ENCODE measurements at places on chromosomes 13 and 19.

DNA sequence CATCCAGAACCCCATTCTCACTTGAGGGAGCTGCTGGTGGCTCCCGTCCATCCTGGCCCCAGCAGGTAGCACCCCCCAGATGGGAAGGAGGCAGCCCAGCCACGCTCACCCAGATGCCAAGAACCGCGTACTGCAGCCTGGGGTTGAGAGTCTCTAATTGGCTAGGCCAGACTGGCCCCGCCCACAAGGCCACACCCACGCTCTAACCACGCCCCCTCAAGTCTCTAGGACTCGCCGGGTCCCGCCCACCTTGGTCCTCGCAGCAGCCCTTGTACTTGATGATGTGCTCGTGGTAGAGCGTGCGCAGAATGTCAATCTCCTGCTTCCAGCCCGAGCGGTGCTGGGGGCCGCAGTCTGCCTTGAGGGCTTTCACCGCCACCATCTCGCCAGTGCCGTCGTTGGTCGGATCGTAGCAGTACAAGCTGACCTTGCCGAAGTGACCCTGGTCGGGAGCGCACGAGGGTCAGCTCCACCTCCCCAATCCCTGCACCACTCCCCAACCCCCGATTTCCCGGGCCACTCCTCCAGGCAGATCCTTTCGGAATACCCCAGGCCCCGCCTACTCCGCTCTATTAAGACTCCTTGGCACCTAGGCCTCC lies 14.5 kb upstream of the ICAM3 start:
- DNase-seq = no peak

- DNase-seq = peak; percentile 53
Observed at GRCh38 chr19:49340069-49340864, 5.1 kb downstream of the CD37 start.

DNA sequence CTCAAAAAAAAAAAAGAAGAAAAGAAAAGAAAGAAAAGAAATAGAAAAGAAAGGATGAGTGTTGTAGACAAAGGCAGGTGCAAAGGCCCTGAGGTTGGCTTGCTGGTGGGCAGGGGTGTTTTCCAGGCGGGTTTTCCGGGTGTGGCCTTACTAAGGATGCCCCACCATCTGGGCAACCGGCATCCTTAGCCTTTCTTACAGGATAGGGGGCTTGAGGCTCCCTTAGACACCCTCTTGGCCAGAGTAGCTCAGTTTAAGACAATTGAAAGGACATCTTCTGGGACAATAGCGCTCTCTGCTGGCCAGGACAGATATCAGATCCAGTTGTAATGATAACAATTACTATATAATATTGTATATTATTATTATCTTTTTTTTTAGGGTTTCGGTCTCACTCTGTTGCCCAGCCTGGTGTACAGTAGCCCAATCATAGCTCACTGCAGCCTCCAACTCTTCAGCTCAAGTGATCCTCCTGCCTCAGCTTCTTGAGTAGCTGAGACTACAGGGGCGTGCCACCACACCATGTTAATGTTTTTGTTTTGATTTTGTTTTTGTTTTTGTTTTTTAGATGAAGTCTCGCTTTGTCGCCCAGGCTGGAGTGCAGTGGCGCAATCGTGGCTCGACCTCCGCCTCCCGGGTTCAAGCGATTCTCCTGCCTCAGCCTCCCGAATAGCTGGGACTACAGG lies 1.4 kb upstream of the QTRT1 start:
- peak; percentile 42 for DNase-seq

GRCh38 chr13:37640499-37640898 lies 41.9 kb upstream of the POSTN start:
- DNase-seq = no peak

DNA sequence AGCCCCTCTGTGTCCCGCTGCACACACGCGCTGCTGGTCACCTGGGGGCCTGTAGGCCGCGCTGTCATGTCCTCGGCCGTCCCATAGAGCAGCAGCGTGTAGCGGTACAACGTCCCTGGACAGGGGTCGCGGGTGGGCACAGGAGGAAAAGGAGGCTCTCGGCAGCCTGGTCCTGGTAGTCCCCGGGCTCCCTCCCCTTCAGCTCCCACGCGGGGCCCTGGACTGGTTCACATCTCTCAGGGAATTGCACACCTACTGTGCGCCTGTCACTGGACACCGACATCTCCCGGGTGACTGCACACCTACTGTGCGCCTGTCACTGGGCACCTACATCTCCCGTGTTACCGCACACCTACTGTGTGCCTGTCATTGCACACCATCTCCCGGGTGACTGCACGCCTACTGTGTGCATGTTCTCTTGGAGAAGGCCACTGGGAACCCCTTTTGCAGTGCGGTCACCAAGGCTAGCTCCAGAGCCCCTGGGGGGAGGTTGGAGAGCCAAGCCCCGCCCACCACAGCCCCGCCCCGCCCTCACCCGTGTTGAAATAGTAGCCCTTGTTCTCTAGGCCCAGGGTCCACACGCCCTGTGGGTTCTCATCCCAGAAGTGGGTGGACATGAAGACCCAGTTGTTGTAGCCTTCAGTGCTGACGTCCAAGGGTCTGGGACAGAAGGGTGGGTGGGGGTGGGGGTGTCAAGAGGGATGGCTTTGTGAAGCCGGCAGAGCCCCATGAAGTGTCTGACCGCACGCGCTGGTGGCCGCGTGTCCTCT lies 3.5 kb upstream of the C19orf25 start:
- DNase-seq = no peak

DNA sequence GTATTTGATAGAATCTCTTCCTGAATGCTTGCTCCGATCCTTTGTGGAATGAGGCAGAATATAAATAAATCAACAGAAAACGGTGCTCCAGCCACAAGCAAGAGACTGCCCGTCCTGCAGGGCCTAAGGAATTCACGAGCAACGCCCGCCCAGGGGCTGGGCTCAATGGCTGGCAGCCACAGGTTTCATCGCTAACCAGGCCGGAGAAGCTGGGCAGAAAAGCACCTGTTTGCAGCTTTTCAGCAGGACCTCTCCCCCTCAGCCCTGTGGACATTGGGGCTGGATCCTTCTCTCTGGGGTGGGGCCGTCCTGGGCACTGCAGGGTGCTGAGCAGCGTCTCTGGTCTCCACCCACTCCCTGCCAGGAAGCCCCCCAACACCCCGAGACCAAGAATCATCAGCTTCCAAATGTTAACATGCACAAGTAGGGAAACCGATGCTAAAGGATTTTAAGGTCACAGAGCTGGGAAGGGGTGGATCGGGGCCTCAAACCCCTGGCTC lies 102.5 kb downstream of the GADD45B start:
- DNase-seq = no peak

- DNase-seq = no peak
Observed at GRCh38 chr19:49217382-49217781, 59.8 kb downstream of the TRPM4 start.

DNA sequence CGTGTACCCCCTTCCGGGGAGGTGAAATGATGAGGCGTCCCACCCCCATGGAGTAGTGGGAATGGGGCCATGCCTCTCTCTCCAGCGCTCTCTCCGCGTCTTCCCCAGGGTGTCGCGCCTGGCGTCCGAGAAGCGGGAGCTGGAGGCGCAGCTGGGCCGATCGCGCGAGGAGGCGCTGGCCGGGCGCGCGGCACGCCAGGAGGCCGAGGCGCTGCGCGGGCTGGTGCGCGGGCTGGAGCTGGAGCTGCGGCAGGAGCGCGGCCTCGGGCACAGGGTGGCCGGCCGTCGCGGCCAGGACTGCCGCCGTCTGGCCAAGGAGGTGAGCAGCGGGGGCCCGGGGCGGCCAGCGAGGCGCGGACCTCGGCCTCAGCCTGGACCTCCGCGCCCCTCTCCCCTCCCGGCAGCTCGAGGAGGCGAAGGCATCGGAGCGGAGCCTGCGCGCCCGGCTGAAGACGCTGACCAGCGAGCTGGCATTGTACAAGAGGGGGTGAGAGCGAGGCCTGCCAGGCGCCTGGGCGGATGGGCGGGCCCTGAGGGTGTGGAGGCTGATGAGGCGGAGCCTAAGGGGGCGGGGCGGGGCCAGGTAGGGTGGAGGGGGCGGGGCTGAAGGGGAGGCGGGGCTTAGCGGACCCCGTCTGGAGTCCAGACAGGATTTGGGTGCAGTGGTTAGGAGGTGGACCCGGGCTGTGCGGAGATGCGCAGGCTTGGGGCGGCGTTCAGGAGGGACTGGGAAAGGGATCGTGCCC lies 7.7 kb downstream of the PGLYRP1 start:
- DNase-seq = no peak

DNA sequence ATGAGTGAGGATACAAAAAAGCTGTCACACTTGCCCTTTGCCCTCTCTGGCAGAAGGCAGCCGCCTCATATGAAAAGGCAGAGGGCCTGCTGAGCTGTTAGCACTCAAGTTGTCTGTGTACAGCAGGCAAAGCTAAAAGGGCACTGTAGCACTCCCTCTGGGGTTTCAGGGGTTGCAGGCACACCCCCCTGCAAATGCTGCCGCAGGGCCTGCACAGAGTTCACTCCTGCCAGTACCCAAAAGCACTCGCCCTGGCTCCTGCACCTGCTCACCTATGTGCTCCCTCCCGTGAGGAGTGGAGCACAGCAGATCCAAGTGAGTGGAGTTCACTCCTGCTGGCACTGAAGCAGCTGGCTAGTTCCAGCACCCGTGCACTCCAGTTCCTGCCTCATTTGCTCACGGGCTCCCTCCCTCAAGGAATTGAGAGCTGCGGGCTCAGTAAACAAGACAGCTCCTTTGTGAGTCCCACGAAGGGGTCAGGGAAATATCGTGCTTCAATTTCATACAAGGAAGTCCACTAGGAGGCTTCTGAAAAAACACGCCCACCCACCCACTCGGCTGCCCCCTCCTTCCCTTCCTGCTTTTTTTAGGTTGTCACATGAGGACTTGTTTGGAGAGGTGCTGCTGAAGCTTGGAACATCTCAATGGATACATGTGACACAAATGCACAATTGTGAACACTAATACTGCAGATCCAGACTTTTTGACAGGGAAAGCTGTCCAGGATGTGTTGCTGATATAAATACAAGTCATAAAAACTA lies 9.9 kb upstream of the RCBTB2 start:
- no peak for DNase-seq

DNA sequence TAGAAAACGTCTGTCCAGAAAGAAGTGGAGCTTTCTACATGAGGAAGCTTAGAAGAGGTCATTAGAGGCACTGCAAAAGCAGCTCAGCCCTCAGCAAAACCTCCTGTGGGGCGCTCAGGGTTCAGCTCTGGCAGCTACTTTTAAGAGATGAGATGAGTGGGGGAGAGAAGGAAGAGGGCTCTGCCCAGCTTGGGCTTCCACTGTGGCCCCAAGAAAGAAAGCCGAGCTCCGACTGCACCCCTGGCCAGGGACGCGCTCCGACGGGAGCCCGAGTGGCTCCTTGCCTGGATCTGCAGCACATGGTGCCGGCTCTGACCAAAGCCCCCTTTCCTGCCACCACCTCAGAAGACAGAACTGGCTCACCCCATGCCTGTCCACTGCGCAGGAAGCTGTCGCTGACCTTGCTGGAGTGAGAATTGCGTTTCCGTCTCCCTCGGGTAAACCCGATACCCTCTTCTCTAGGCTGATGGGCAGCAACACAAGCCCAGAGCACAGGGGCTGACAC lies 36.4 kb downstream of the NAXD start:
- DNase-seq = no peak

DNA sequence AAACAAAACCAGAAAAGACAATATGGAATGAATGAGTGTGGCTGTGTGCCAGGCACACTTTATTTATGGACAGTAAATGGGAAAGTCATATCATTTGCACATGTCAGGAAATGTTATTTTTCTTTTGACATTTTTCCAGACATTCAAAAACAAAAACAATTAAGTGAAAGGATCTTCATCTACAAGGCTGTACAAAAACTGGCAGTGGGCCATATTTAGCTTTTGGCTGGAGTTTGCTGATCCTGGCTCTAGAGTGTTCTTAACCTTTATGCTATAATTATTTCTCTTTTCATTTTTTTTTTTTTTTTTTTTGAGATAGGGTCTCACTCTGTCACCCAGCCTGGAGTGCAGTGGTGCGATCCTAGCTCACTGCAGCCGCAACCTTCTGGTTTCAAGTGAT lies 6.5 kb upstream of the TNFSF9 start:
- no peak for DNase-seq

GRCh38 chr13:99686944-99687411 lies 185.7 kb downstream of the TM9SF2 start:
- DNase-seq = no peak

GRCh38 chr13:28046981-28047380 lies 53.4 kb downstream of the FLT3 start:
- no peak for DNase-seq

DNA sequence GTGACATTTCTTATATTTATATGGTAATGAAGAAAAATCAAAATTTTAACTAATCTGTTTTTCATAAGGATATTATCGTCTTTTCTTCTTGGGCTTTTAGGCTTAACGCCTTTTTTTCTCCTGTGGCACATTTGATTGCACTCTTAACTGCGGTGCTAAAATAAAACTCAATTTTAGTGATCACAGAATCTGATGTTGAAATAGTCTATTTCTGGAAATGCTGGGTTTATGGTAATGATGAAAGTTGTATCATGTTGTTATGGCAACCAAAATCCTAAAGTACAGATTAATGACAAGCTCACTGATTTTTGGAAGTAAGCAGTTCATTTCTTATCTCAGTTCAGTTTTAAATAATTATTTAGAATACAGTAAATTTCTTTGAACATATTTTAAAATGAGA lies 85.3 kb downstream of the COG6 start:
- DNase-seq = no peak

DNA sequence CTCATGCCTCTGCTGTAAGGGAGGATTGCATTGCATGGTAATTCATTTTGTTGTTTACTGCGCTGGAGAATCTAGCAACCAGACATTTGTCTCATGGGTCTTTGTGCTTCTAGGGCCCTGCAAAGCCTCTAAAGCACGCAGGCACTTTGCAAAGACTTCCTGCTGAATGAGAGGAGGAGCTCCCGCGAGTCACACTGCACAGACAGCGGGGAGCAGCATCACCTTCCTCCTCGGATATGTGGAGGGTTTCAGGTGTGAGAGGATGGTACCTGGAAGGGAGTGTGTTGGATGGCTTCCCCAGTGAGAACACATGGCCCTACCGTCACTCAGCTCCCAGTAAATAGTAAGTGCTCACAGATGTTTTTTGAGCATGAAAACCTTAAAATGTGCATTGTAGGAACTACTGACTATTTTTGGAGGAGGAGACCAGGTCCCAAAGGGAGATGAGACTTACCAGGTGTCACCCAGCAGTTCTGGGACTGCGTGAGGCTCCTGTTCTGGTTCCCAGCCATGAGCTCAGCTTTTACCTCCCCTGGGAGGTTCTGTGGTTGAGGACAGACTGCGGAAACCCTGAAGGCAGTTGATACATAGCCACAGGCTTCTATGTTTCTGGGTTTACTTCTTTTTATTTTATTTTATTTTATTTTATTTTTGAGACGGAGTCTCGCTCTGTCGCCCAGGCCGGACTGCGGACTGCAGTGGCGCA lies 278.0 kb downstream of the FGF9 start:
- DNase-seq = no peak
